H54 (cell line): ENCODE measurements at places on chromosomes 6 and 20.

- no peak for DNase-seq
Observed at GRCh38 chr20:1805161-1805581, 90.0 kb upstream of the SIRPA start.

DNA sequence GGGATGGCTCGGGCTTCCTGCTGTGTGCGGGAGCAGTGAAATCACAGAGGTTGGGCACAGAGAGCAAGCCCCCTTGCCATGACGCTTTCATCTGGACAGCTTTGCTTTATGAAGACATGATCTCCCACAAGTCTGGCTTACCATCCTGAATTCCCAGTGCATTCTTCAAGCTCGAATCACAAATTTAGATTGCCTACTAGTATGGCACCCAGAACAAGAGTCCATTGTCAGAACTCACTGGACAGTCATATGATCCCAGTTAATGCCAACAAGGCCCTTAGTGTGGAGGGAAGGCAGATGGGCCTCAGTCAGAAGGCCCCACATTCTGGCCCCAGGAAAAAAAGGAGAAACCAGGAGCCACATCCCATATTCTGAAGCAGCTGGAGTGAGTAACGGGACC lies 147.3 kb upstream of the FOXQ1 start:
- no peak for DNase-seq

DNA sequence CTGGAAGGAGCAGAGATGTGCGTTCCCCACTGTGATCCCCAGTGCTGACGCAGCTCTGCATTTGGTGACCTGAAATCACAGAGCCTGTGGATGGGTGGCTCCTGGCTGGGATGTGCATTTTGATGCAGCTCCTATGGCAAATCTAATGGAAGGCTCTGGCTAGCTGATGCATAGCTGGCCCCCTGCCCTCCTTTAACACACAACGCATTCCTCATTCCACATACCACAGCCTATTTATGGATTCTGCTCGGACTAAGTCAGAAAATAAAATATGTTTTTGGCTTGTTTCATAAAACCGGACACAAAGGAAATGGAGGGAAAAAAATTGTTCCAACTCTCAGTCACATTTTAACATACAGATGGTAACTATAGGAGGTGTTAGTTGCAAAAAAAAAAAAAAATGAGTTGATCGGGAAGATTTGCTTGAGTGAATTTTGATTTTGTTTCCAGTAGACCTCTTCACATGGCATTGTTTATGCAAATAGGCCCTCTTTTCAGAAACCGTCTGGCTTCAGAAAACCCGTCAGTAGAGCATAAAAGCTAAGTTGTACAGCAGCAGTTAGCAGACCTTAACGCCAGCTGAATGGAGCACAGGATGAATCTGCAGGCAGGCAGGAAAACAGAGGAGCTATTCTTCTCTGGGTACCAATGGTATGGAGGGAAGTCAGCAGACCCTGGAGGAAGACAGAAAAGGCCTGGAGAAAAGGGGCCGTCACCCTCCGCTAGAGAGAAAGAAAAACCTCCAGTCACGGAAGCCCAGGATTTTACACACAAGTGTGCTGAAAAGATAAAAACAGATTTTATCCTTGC lies 215.4 kb downstream of the HDGFL1 start:
- no peak for DNase-seq

GRCh38 chr20:2695206-2695983 lies 2.8 kb downstream of the EBF4 start:
- DNase-seq = no peak

DNA sequence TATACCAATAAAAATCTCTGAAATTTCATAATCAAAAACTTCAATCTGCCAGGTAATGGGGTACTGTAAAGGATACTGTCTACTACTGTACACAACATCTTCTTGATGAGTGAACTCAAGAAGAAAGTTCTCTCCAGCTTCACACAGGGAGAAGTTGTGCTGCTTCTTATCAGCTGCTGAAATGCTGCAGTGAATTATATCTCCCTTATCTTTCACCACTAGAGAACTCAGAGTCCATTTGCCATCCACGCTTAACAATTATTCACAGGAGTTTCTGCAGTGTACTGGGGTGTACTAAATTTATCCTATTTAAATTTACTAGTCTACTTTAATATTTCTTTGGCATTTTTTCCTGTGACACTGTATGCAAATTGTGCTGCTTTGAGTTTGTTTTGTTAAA lies 384.8 kb downstream of the TFAP2B start:
- DNase-seq = no peak

DNA sequence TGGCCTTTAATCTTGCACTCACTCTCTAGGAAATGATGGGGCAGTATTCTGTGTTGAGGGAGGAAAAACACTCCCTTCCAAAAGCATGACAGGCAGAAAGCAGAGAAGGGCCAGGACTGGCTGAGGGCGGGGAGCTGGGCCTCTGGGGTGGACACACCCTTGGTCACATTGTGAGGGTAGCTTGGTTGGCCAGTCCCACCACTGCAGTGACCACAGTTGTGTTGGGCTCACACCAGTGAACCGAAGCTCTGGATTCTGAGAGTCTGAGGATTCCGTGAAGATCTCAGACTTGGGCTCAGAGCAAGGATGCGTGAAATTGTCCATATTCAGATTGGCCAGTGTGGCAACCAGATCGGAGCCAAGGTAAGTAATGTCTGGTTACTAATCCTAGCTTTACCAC lies at the start of gene TUBB1:
TSS of gene TUBB1 (plus strand) at position 213 of the 400 bp plus-strand sequence. CDS start at position 307, 94 bp downstream.
- DNase-seq = no peak

- DNase-seq = no peak
Observed at GRCh38 chr6:137661601-137662000, 167.4 kb upstream of the OLIG3 start.

DNA sequence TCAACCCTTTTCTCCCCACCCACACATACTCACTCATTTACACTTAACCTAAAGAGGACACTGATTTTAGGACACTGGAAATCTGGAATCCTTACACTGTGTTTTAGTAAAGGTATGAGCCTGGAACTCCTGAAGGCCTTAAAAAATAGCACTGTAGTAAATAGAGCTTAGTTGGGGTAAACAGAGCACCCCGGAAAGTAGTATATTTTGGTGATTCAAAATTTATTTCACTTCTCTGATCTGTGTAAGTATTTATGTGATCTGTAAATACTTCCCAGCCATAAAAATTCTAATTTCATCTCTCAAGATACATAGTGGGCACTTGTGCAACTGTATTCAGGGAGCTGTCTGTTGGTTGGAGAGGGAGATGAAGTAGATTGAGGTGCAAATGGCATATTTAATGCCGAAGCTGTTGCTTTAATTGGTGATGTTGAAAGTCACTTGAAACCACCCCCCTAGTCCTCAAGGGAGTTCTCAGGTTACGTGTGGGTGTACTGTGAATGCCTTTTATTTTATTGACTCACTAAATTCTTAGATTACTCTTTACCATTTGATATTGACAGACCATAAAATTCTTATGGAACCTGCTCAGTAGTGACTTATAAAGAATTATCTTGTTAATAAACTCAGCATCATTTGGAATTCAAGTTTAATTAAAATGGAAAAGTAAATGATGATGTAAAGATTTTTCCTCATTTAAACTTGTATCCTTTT lies 154.9 kb downstream of the SOX4 start:
- DNase-seq = no peak

GRCh38 chr6:97207383-97207782 lies 75.6 kb downstream of the MMS22L start:
- DNase-seq = no peak

DNA sequence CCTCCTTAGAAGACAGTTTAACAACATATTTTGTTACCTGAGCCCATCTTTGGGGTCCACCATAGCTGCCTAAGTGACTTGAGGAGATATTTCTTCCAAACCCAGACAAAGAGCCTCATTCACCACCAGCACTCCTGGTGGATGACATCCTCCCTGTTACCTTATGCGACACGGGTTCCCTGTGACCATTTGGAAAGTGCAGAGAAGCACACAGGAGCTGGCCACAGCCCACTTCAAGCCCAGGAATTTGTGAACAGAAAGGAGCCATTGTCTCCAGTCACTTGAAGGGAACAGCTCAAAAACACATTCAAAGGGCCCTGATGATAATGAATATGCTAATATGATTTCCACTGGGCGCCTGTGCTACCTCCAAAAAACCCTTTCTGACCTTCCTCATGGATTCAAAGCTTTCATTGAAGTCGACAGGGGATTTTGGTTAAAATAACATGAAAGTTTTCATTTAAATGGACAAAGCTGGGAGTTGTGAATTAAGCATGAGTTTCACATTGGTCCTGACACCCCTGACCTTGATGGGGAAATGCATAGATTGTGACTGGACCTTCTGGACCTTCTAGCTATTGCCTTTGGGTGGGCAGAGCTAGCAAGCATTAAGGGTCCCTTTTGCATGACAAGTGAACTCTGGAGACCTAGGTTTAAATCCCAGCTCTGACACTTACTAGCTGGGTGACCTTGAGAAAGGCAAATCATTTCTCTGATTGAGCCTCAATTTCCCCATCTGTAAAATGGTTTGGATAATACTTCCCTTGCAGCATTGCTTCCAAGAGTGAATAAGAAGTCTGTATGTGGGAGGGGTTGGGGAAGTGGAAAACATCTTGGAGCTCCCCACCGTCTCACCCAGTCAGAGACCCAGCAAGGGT lies 83.3 kb upstream of the SIRPA start:
- no peak for DNase-seq

DNA sequence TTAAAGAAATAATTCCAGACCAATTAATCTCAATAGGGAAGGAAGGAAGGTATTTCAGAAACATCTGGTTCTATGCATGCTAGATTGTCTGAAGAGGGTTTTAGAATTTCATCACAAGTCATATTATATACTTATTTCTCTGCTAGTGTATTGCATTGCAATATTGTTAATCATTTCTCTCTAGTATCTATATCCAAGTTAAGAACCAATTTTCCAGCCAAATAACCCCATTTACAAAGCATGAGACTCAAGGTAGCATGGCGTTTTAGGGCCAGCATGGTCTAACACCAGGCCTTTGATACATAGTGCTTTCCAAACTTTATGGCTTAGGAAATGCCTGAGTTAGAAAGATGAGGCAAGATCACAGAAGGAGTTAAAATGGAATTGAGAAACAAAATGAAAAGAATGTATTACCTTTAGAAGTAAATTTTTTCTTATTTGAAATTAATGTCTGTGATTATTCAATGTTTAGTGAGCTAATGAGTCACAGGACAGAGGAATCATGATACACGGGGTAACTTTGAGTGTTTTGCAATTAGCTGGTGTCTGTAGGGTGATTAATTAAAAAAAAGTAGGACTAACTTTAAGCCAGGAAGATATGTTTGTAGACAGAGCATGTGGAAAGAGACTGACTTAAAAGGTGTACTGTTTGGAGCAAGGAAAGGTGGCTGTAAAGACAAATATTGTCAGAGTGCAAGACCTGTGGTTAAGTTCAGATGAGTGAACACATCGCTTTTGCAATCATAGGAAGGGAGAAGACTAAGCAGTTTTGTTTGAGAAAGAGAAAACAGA lies 1006.2 kb upstream of the CITED2 start:
- no peak for DNase-seq

- DNase-seq = no peak
Observed at GRCh38 chr6:71420095-71420692, 131.6 kb downstream of the OGFRL1 start.

GRCh38 chr6:19638931-19639330 lies 198.2 kb upstream of the ID4 start:
- DNase-seq = no peak

DNA sequence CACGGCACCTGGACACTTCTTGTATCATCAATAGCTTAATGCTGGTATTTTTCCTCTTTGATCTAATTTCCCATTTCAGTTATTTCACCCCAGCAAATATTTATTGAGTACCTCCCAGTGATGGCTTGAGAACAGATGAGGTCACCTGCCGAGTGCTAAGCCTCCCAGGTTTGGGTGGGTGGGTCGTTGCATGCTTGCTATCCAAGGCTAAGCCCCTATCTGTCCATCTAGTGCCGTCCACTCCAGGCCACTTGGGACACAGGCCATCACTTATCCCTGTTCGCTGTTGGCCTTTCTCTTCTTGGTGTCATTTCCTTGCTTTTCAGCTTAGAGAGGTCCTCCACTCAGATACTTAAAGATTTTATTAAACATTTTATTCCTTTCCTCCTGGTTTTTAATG lies 10.8 kb upstream of the NNAT start:
- DNase-seq = no peak

GRCh38 chr6:96795481-96795880 lies 41.8 kb downstream of the GPR63 start:
- no peak for DNase-seq

- no peak for DNase-seq
Observed at GRCh38 chr6:42762426-42762859, 16.5 kb upstream of the TBCC start.

- no peak for DNase-seq
Observed at GRCh38 chr6:156345700-156346099, 431.5 kb upstream of the ARID1B start.
